ENCODE measurements at places on chromosomes 11 and 22.
A peak's percentile ranks its signal among the peaks of the same experiment; 100 is the strongest.

- peak; percentile 29 for DNase-seq
These were observed 386.6 kb upstream of the NARS2 start for GRCh38 chr11:78961247-78961646.

GRCh38 chr11:133038850-133039249 is 493.5 kb downstream of the OPCML start:
- peak; percentile 52 for DNase-seq

DNA sequence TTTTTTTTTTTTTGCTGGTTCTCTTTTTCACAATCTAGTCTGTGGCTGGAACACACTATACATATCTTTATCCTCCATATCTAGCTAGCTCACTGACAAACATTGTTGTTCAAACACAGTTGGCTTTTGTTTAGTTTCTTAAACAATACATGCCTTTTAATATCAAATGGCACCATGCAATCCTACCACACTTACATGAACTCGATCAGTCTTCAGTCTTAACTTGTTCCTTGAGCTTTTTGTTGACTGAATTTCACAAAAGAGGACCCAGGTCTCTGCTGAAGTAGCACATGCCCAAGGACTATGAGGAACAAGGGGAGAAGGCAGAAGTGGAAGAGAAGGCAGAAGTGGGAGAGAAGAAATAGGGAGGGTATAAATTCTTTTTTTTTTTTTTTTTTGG is 25.5 kb downstream of the TMEM123 start:
- no peak for DNase-seq

GRCh38 chr11:67374571-67375281 is 1.3 kb upstream of the CLCF1 start:
- DNase-seq: peak; percentile 50

GRCh38 chr11:1500466-1501420 is 14.2 kb upstream of the MOB2 start:
- no peak for DNase-seq

DNA sequence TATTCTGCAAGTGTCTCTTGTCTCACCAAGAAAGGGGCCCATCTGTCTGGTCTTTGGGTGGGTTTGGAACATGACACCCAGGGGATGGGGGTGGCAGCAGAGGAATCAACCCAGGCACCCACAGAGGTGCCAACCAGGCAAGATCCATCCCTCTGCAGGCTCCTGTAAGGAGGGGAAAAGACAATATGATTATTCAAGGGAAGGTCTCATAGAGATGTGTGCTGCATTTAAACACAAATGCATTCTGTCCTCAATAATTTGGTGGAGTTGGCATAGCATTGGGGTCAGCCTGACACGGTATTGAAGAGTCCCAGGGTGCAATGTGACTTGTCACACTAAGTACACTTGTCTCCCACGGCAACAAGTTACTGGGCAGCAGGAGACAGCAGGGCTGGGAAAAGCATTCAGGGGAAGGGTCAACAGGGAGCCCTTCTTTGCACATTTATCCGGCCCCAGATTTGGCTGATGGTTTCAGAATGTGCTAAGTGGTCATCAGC is 33.1 kb upstream of the SPON1 start:
- DNase-seq: no peak

- peak; percentile 54 for DNase-seq
These were observed 37.7 kb downstream of the EIF4ENIF1 start for GRCh38 chr22:31451709-31452571.

DNA sequence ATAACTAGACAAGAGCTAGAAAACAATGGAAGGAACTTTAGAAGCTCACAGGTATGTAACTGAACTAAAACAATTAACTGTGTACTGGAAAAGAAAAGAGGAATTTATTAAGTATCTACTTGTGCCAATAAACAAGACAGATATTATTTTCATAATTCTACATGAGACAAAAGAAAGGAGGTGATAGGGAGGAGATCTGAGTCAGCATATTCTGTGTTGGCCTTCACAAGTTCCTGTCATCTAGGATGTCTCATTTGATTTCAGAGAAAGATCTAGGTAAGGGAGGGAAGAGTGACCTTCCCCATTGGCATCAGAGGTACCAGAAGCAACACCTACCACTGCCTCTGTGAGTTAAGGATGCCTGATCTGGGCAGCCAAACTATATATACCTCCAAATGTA is 34.8 kb upstream of the TEAD1 start:
- DNase-seq: no peak

GRCh38 chr22:50610581-50610980 is 10.0 kb downstream of the MAPK8IP2 start:
- DNase-seq: no peak

GRCh38 chr11:108758458-108758857 is 93.6 kb downstream of the DDX10 start:
- DNase-seq: peak; percentile 24

GRCh38 chr11:8601376-8602133 is 7.5 kb upstream of the STK33 start:
- peak; percentile 13 for DNase-seq

DNA sequence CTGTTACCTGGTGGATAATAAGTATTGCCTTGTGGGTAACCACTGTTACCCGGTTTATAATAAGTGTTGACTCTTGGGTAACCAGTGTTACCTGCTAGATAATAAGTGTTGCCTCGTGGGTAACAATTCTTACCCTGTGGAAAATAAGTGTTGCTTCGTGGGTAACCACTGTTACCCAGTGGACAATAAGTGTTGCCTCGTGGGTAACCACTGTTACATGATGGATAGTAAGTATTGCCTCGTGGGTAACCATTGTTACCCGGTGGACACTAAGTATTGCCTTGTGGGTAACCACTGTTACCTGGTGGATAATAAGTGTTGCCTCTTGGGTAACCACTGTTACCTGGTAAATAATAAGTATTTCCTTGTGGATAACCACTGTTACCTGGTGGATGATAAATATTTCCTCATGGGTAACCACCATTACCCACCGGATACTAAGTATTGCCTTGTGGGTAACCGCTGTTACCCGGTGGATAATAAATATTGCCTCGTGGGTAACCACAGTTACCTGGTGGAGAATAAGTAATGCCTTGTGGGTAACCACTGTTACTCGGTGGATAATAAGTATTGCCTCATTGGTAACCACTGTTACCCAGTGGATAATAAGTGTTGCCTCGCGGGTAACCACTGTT is 8.7 kb upstream of the NXPE4 start:
- no peak for DNase-seq

DNA sequence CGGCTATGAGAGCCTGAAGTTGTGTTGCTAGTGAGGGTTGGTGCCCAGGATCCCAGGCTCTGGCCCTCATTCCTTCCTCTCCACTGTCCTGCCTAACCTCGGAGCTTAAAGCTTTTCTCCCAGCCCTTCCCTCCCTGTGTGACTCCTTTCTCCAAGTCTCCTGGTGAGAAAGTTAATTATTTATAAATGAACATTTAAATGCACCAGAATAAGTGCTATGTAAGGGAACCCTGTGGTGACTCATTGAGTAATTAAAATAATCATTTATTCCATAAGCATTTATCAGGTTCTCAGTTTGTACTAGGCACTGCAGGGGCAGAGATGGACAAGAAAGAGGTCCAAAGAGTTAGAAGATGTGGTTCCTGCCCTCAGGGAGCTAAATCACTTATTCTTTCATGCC is 89.1 kb upstream of the ISX start:
- DNase-seq: no peak

DNA sequence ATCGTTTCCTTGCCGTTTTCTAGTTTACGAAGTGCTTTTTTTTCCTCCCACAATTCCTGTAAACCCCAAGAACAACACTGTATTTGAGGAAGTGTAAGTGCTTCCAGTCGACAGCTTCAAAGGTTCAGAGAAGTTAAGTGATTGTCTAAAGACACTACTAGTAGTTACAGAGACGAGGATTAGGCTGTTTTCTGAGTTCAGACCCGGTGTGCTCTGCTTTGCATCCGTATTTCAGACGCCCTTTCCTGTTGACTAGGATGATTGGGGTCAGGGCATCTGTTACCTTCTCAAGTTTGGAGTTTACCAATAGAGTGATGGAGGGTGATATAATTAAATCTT is 430 bp downstream of the CLP1 start:
- DNase-seq: no peak

GRCh38 chr11:31820438-31820818 is 9.3 kb upstream of the PAX6 start:
- no peak for DNase-seq

DNA sequence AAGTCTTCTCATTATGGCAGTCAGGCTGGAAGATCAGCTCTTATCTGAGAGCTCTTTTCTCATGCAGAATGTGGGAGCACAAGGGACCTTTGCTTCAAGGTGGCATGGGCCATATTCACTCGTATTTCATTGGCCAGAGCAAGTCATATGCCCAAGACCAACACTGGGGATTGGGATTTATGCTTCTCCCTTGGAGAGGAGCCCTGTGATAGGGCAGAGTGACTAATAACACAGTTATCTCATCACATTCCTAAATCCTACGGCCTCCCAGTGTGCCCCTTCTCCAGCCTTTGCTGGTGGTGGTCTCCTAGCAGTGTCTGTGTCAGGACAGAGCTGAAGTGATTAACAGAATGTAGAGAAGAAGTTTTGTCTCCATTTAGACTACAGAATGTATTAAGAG is 48.6 kb downstream of the SYT9 start:
- DNase-seq: no peak

GRCh38 chr11:5705688-5706087 is 16.1 kb downstream of the TRIM22 start:
- no peak for DNase-seq

GRCh38 chr11:109383306-109383705 is 38.7 kb upstream of the C11orf87 start:
- DNase-seq: no peak

- no peak for DNase-seq
These were observed 72.0 kb downstream of the ZBTB16 start for GRCh38 chr11:114131461-114131864.

DNA sequence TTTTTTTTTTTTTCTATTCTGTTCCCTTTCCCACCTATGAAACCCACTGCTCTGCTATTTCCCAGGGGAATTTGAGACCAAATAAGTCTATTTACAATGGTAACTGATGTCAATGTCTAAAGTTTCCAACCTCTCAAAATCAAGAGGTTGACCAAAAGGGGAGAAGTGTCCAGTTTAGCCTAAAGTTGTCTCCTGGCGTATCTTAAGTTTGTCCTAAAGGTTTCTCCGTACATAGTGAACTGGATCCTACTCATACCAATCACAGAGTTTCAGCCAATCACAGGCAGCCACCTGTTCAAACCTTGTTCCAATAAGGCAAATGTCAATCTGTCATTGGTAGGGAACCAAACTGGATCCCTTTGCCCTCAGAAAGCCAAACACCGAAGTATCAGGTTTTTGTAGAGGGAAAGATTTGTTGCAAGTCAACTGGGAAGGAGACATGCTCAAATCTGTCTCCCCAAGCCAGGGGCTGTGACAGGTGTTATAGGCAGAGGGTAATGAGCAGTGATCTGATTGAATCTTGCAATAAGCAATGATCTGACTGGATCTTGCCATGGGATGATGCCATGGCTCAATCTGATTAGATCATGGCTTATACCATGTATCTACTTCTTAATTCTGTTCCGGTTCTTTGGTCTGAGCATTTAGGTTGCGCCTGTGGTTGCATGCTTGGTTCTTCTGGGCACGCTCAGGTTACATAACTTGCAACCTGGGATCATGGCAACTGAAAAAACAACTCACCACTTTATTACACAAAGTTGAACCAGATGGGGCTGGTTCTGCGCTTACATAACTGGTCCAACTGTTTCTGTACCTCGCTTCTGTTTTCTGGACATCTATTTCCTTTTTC is 1.1 kb upstream of the VPS37C start:
- no peak for DNase-seq

DNA sequence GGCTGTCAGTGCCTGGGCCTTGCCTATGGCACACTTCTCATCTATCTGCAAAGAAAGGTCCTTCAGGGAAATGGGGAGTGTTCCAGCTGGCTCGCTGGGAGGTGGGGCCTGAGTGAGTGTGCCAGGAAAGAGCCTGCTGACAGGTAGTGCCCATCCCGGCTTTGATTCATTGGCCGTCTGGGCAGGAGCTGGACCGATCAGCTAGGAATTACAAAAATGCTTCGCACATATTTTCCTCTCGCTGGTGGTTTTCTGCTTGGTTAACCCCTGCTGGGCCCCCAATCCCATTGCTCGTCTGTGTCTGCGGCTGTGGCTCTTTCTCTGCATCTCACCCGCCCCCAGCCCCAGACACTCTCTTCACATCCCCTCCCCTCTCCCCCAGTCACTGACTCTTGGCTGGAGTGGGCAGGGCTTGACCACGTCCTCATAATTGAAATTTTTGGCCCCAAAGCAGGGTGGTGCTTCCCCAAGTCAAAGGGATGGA is 10.8 kb downstream of the LIF start:
- DNase-seq: peak; percentile 85

DNA sequence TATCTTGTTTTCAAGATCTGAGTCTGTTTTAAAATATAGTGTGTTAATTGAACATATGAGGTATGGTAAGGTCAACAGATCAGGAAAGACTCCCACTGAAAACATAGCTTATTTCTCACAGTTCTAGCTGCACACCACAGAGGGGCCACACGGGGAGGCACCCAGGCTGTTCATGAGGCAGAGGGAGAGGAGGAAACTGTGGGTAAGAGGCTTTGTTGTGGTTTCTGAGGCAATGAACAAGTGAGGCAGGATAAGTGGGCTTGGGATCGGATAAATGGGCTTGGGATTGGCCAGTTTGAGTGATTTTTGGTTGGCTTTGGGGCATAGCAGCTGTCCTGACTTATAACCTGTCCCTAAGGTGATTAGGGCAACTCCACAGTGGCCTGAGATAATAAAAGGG is 242.1 kb downstream of the LUZP2 start:
- no peak for DNase-seq

- peak; percentile 95 for DNase-seq
These were observed 15.2 kb upstream of the NUP160 start for GRCh38 chr11:47863189-47863897.

DNA sequence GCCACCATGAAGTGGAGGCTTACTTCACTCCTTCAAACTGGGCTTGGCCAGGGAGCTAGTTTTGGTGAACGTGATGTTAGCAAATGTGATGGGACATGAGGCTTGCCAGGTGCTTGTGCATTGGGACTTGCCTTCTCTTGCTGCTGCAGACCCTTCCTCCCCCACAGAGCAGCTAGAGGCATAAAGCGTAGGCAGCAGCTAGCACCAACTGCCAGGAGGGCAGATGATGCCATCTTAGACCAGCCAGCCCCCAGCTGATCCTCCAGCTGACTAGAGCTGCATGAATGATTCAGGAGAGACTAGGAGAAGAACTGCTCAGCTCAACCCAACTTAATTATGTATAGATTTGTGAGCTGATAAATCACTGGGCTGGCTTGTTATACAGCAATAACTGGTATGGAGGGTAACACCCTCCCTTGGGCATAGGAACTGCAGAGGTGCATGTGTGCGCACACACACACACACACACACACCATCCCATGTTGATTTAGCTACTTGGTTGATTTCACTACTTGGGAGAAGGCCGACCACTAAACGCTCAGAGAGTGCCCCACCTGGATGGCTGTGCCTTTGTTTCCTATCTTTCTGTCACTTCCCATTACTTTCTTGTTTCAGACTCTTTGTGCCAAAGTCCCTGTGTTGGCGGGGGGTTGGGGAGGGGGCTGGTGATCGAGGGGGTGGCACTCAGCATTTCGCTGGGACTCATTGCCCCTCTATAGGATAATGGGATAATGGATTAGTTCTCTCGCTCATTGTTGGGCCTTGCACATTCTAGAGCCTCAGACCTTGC is 202.8 kb downstream of the ADAMTS15 start:
- DNase-seq: no peak
